ENCODE measurements at places on chromosomes 1 and 21. TPM values are rescaled to one million over a fixed set of nuclear protein-coding genes. Genes with fewer than 3 reads are reported as not detected.

CD52 gene
- not detected for total RNA-seq

GRCh38 chr1:166703726-166704462, 135.4 kb upstream of the POGK start:
- DNase-seq = no peak

NPR1 gene
- total RNA-seq = 18.5 TPM

CLDN17 gene
- total RNA-seq = not detected

SH2D2A gene
- 0.20 TPM for total RNA-seq

DNAI4 gene
- total RNA-seq = 3.6 TPM

DNA sequence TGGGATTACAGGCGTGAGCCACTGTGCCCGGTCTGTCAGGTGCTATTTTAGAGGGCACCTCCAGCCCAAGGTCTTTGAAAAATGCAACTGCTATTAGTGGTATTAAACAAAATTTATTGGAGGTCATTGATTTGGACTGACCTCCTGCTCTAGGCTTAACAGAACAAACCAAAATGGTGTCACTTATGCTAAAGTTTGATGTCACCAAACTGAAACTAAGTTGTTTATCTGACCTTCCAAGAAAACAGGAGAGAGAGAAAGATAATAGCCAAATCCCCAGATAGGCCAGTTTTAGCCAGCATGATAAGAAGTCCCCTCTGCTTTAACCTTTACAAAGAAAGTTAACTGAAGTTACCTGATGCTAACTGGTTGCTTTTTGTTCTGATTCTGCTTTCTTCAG, 8.1 kb upstream of the INAVA start:
- DNase-seq = no peak

HES2 gene
- 18.8 TPM for total RNA-seq

FTCD gene
- total RNA-seq = 0.25 TPM

GRCh38 chr1:17706445-17706844, 48.7 kb upstream of the ACTL8 start:
- DNase-seq = no peak

- no peak for DNase-seq
Measured at GRCh38 chr21:42338729-42339715, 11.8 kb downstream of the TFF2 start.

DNA sequence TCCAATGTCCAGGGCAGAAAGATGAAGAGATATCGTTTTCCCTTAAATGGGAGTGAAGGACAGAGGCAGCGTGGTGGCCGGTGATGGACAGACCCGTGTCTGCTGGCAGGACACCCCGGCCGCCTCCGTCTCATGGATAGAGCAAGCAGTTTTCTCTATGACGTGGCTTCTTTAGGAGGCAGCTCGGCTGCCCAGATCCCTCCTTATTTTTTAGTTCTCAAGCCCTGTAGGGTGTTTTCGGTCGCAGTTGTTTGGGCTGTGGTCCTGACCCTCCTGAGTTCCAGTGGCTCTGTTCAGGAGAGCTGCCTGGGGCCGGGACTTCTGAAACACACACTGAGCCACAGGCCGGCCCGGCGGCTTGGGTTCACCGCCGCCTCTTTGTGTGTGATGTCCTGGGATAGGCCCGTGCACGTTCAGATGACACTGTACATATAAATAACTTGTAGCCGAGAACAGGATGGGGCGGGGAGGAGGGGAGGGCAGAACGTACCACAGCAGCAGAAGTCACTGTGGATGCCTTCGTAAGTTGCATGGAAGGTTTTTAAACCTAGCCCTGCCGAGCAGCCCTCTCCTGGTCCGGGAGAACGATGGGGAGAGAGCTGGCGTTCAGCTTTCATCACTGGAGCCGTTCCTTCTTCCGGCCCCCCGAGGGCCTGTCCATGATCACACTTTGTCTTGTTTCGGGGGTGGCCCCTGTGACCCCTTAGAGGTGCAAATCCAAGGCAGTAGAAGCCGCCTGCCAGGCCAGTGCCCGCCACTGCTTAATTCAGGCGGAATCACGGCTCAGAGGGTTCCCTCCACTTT, 65.2 kb downstream of the SIK1 start:
- DNase-seq = no peak
